ENCODE measurements at places on chromosomes 4 and X.

DNA sequence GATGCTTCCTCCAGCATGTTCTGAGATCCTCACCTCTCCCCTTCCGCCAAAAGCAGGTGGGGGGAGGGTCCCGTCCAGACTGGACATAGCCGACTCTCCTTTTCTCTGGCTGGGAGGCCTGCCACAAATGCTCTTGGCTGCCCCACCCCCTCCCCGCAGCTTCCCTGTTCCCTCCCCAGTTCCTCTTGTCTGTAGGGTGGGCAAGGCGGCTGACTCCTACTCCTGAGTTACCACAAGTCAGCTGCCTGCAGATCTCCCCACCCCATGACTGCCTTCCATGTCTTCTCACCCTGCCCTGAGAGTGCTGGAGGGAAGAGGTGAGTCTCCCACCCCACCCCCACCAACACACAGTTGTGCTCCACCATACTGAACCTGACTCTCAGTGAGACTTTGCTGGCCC lies 2.9 kb downstream of the ATP6AP1 start:
- DNase-seq = no peak

DNA sequence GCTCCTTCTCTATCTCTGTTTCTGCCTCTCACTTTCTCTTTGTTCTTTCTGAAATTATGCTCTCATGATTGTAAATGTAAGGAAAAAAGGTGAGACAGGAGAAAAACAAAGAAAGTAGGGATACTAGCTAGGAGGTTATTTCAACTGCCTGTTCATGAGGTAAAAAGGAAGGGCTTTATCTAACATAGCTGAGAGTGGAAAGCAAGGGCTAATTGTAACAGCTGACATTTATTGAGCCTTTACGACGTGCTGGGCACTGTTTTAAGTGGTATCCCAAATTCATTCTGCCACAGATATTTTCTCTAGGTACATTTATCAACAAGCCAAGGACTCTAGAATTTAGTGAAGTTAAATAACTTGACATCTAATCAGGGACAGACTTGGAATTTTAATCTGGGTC lies 133.1 kb upstream of the GNPDA2 start:
- DNase-seq = no peak

GRCh38 chrX:44094821-44095530 lies 121.8 kb upstream of the NDP start:
- DNase-seq = no peak

- DNase-seq = no peak
Observed at GRCh38 chr4:118752551-118752950, 67.4 kb downstream of the METTL14 start.

DNA sequence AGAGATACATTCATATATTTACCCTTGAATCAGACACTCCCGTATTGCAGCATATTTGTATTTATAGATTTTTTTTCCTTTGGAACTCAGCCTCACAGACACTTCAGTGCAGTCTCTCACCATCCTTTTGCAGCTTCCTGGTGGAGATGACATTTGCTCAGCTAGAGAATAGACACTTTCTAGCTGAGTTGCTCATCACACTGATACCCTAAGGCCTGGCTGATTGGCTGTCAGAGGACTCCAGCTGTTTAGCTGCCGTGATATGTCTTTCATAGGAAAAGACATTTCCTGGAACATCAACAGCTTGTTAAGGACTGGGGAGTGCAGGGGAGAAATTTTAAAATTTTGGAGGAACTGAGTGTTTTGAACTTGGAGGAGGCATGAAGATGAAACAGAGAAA lies 429.6 kb downstream of the SMARCA1 start:
- DNase-seq = no peak

DNA sequence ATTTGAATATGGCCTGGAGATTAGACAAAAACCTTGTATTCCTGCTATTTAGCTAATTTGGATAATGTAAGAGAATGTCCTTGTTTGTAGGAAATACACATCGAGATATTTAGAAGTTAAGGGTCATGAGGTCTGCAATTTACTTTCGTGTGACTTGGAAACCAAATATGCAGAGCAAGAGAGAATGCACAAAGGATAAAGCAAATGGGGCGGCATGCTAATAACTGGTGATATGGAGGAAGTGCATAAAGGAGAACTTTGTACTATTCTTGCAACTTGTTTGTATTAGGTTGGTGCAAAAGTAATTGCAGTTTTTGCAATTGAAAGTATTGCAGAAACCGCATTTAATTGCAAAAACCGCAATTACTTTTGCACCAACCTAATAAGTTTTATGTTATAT lies 7.2 kb upstream of the CXCR3 start:
- no peak for DNase-seq

DNA sequence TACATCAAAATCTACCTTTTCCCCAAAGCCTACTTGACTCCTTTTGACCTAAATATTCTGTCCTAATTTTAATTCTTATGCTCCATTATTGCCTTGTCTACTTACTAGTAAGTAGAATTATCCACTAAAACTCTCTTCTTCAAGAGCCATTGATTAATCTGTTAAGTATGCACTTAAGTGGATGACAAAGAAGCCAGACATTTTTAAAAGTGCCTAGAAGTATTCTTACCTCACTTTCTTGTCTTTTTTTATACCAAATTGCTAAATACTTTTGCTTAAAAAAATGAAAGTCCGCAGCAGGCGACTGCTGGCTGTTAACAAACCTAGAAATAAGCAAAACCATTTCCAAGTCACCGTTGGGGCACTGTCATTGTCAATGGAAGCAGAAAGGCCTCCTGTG lies 20.1 kb upstream of the FRMPD4 start:
- no peak for DNase-seq

DNA sequence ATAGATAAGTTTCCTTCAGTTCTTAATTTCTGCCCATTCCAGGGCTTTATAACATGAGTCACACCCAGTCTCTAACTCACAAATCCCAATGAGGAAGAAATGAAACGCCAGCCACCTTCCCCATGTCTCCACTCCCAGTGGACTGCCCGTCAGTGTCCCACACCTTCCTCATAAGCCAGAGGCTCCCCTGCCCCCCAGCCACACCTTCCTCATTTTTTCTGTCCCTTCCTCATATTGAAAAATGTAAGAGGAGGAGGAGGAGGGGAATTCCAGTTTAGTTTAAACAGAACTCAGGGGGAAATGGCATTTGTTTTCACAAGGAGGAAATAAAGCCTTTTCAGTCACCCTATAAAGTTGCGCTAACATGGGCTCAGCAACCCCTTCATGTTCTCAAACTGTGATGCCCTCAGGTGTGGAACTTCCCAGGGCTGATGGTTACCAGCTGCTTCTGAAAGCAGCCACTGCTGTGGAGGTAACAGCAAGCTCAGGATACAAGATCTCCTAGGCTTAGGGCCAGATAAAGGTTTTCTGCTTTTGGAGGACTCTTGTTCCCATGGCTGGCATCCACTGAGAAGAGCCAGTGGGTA lies 97.8 kb downstream of the PARM1 start:
- no peak for DNase-seq

GRCh38 chr4:665751-666435 lies 8.2 kb downstream of the ATP5ME start:
- no peak for DNase-seq

- peak; percentile 68 for DNase-seq
Observed at GRCh38 chr4:153495480-153496193, 29.5 kb downstream of the TMEM131L start.

DNA sequence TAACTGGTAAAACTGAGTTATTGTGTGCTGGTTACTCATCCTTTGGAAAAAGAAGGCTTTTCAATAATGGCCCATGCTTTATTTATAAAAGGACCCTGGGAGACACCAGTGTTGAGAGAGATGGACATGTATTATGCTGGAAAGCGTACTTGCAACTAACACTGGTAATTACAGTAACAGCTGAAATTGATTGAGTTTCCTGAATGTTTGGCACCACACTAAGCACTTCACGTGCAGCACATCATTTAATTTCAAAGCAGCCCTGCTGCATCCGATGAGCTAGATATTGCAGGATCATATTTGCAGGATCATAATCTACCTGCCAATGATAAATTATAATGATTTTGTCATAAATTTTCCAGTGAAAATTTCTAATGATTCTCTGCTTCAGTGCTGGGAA lies 81.5 kb downstream of the QRFPR start:
- DNase-seq = no peak

DNA sequence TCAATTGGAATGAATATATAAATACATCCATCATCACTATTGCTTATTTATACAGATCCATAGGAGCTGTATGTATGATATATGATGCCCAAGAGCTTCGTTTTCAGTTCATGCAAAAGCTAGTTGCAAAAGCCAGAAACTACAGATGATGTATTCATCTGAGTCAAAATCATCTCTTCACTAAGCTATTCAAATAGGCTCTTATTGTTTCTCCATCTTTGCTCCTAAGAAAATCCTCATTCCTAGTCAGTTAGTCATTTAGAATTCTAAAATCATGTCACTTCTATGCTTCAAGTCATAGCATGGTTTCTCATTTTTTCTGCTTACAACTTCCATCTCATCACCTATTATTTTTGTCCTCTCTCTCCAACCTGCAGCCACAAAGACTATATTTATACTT lies 300.1 kb upstream of the TRAM1L1 start:
- DNase-seq = no peak

- DNase-seq = peak; percentile 85
Observed at GRCh38 chrX:12999422-12999821, 24.5 kb downstream of the TMSB4X start.
